ENCODE measurements at places on chromosomes 3 and 15.
A peak's percentile ranks its signal among the peaks of the same experiment; 100 is the strongest.

- DNase-seq = no peak
These were observed 23.9 kb upstream of the TXNRD3 start for GRCh38 chr3:126678693-126679317.

DNA sequence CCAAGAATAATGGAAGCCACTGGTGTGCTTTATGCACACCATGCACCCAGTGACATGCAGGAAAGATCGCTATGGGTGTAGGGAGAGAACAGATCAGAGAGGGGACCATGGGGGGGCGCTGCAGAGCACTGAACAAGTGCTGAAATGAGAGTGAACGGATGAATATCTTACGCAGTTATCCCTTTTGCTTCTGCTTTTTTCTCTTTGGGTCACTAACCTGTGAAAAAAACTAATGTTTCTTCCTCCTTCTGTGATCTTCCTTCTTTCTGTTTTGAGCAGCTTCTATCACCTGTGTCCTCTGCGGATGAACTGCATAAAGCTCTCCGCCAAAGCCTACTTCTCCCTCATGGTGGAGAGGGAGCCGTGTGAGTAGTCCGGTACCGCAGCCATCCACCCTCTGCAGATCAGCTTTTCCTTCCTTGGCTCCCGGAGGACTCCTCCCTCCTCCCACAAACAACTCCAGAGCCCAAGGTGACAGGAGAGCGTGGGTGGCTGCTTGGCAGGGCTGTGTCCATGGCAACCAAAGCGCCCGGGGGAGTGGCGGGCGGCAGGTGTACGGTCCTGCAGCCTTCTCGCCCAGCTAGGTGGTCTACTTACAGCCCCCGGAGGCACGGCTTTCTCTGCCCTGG is 106.2 kb downstream of the DGKG start:
- no peak for DNase-seq

- no peak for DNase-seq
These were observed 84.5 kb downstream of the MINAR1 start for GRCh38 chr15:79516646-79517045.

DNA sequence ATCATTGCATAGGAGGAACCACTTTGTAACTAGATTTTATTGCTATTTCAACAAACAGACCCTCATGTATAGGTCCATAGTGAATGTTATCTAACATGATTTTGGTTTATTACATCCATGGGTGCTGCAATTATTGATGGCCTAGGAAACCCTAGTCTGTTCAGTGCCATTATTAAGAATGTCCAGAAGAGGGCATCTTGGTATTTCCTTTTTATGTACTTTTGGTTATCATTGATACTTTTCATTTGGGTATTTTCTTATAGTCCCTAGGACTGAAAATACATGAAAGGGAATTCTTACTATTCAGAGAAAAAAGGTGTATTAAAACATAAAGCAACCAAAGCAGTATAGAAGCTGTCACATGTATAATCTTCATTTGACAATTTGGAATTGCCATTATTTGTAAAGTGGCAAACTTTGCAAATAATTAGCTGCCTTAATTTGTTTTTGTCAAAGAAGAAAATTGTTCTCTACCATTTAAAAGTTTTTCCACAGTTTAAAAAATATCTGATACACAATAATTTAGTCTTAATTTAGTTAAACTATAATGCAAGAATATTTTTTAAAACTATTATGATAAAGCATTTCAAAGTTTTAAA is 48.7 kb downstream of the CNOT10 start:
- peak; percentile 66 for DNase-seq

DNA sequence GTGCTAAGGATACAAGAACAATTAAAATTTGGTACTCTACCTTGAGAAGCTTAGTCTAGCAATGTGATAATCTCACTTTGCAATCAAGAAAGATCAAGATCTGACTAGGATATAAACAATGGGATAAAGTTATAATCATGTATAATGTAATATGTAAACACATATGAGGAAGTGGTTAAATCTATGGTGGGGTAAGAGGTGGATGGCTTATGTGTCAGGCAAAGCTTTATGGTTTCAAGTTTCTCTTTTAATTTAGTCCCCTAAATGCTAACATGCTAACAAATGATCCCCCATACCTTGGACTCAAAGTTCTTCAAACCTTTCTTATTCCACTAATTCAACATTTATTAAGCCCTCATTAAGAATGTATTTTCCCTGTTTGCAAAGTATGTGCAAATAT is 2.5 kb downstream of the RSL24D1 start:
- DNase-seq = no peak

- no peak for DNase-seq
These were observed 67.8 kb downstream of the LINGO1 start for GRCh38 chr15:77564938-77565337.

DNA sequence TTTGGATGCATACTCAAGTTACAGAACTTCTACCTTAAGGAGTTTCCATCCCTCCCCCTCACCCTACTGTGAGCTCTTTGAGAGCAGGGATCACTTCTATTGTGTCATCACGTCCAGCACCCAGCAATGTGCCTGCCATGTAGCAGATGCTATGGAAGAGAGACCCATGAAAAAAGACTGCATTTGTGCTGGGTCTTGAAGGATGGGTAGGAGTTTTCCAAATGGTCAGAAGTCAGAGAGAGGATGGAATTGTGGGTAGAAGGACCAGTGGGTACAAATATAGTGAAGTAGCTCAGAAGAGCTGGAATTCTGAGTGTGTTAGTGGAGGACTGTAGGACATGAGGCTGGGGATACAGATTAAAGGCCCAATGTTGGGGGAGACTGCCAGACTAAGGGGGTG is 141.7 kb downstream of the SRGAP3 start:
- DNase-seq = no peak

DNA sequence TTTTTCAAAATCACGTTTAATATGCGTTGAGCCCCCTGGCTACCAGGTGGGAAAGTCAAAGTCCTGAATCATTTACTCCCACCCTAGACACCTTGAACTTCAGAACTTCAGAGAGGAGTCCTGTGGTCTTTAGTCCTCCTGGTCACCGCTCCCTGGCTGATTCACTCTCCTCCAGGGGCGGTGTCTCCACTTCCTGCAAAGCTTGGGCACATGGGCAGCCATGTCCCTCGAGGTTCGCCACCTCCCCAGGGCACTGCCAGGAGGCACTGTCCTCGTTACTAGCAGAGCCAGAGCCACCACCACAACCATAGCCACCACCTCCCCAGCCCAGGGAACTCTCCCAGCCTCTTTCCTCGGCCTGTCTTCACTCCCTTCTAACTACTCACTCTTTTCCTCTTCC is 31.0 kb downstream of the LOXL1 start:
- DNase-seq = no peak

- no peak for DNase-seq
These were observed 610 bp downstream of the EPHB3 start for GRCh38 chr3:184561913-184562877.

DNA sequence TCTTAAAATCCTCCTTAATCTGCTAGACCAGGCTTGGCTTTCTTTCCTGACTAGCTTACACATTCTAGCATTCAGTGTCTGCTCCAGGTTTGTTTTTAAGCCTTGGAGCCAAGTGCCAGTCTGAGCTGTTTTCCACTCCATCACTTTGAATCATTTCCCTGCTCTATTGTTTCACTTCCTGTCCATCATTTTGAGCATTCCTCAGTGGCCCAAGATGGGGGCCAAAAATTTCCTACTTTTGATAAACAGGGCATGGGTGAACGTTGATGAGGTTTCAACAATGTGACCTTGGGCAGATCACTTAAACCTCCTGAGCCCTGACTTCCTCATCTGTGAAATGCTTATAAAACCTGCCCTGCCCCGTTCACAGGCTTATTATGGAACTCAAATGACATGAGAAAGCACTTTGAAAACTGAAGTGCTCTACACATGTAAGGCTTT is 4.4 kb downstream of the CYP19A1 start:
- DNase-seq = no peak

DNA sequence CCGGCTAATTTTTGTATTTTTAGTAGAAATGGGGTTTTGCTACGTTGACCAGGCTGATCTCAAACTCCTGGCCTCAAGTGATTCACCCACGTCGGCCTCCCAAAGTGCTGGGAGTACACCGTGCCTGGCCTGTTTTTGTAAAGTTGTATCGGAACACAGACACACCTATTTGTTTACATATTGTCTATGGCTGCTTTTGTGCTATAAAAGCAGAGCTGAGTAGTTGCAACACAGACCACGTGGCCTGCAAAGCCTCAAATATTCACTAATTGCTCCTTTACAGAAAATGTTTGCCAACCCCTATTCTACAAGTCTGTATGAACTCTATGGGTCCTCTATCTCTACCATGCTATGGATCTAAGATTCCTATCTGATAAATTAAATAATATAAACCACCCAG is 175.5 kb downstream of the CADPS start:
- no peak for DNase-seq

GRCh38 chr3:127052121-127052561 is 69.2 kb downstream of the PLXNA1 start:
- no peak for DNase-seq

DNA sequence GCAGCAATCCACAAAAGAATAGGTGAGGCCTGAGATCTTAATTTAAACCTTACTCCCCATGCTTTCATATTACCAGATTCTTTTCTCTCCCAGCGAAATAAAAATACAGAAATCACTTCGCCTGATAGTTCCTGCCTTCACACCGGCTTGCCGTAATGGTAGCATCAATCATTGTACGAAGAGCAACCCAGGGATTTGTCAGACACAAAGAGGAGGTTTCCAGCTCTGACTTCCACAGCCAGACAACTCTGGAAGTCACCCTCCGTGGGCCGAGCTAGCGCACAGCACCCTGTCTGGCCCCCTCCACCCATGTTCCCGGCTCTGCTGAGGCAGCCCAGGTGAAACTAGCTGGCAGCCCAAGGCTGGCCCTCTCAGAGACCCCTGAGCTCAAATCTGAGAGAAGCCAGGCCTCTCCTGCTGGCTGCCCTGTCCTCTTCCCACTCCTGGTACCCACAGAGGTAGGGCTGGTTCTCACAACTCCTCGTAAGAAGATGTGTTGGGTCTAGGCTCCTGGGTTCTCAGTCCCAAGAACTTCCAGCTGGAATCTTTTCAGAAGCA is 156.9 kb upstream of the BNIP2 start:
- DNase-seq = no peak

GRCh38 chr3:167783781-167784180 is 48.3 kb downstream of the SERPINI1 start:
- no peak for DNase-seq

GRCh38 chr3:156728267-156728985 is 54.0 kb downstream of the TIPARP start:
- no peak for DNase-seq

DNA sequence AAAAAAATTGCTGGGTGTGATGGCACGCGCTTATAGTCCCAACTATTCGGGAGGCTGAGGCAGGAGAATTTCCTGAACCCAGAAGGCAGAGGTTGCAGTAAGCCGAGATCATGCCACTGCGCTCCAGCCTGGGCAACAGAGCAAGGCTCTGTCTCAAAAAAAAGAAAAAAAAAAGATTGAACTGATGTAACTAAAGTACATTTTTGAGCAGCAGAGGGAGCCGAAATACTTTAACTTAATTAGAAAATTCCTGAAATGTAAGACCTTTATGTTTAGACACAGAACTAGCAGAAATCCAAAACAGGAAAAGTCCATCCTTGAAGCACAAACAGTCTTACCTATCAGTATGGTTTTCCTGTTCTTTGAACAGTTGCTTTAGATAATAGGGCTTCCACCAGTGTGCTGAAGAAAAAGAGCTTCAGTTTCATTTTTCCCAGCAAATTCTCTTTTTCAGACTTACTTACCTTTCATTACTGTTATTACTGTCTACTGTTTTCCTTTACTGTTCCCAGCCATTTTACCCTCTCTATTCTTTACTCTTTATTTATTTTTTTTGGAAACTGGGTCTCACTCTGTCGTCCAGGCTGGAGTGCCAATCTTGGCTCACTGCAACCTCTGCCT is 33.4 kb upstream of the ZNF609 start:
- peak; percentile 33 for DNase-seq

DNA sequence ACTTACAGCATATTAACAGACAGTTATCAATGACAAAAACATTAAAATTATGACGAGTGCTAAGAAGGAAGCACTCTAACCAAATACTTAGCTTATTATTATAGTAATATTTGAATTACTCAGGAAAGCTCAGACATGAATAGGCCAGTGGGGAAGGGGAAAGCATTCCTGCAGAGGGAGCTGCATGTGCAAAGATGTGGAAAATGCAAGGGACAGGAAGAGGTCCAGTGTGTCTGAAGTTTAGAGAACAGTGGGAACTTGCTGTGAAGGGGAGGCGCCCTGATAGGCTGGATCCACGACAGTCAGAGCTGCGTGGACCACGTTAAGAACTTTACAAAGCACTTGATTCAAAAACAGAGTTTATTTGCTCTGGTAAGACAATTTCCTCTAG is 1.2 kb upstream of the SPICE1 start:
- peak; percentile 9 for DNase-seq

DNA sequence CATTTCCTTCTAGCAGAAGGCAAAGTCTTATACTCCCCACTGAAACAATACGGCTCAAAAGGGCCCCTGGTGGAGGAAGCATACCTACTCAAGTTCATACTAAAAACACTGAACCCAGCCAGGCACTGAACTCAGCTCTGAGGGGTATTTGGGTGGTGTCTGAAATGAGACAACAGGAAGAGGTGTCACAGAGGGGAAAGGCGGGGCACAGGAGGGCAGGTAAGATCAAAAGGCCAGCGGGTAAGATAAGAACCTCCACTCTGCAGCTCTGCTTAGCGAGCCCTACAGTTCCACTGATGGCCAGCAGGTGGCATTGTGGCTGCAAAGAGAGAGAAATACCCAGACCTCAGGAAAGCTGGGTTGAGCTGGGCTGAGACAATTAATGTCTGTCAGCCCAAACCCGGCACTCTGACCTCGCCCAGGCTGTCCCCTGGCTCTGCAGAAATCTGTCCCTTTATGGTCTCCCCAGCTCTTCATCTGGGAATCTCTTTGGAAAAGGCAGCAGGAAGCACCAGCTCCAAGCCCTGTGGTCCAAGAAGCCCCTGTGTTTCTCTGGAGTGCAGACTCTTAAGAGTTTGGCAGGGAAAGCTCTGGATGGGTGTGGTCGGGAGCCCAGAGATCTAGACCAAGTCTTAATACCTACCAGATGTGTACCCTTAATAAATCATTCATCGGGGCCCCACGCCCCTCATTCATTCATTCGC is 8.4 kb downstream of the MFGE8 start:
- peak; percentile 100 for DNase-seq

Measured in CD4-positive, CD25-positive, alpha-beta regulatory T cell (primary cell).